ENCODE measurements at places on chromosomes 16 and 17. TPM values are rescaled to one million over a fixed set of nuclear protein-coding genes. Genes with fewer than 3 reads are reported as not detected.

CCL7 gene
- total RNA-seq: not detected

DNA sequence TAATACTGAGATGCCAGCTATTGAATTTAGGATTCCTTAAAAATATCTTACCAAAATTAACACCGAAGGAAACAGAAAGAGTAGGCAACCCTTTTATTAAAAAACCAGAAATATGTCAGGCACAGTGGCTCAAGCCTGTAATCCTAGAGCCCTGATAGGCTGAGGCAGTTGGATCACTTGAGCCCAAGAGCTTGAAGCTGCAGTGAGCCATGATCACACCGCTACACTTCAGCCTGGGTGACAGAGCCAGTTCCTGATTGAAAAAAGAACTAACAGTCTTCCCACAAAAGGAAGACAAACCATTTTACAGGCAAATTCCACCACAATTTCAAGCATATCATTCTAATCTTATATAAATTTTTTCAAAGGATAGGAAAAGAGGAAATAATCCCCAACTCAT, 15.6 kb downstream of the SLFN12 start:
- no peaks in the 10 kb centered on the region for H3K27me3 ChIP-seq
- H3K27ac ChIP-seq: no peak overlapping the region
- peaks cover 22% of the 10 kb centered on the region for H3K36me3 ChIP-seq
- peaks cover 2% of the 10 kb centered on the region for H3K4me1 ChIP-seq

- H3K4me1 ChIP-seq: peaks cover 22% of the 10 kb centered on the region
- H3K27me3 ChIP-seq: no peaks in the 10 kb centered on the region
- no peak overlapping the region for H3K4me3 ChIP-seq
- DNase-seq: no peak
- no peak overlapping the region for H3K27ac ChIP-seq
Measured at GRCh38 chr17:31294820-31295488, 2.1 kb downstream of the OMG start.

NPIPB6 gene
- total RNA-seq: 2.0 TPM

GRCh38 chr17:74873874-74874614, 1.2 kb upstream of the FDXR start:
- no peaks in the 10 kb centered on the region for H3K27me3 ChIP-seq
- peaks cover 12% of the 10 kb centered on the region for H3K36me3 ChIP-seq
- no peak for DNase-seq
- H3K27ac ChIP-seq: peak overlapping the region; percentile 91
- peaks cover 25% of the 10 kb centered on the region for H3K4me1 ChIP-seq

LYRM9 gene
- 5.3 TPM for total RNA-seq

GRCh38 chr16:87135246-87136030, 181.8 kb downstream of the C16orf95 start:
- H3K36me3 ChIP-seq: no peaks in the 10 kb centered on the region
- no peak for DNase-seq
- no peak overlapping the region for H3K27ac ChIP-seq
- no peak overlapping the region for H3K4me3 ChIP-seq

EIF3C gene
- total RNA-seq: 1,121 TPM

- no peak for DNase-seq
- peaks cover 11% of the 10 kb centered on the region for H3K27me3 ChIP-seq
- H3K4me3 ChIP-seq: no peak overlapping the region
- H3K27ac ChIP-seq: no peak overlapping the region
Measured at GRCh38 chr16:10037751-10038150, 144.5 kb downstream of the GRIN2A start.

DNA sequence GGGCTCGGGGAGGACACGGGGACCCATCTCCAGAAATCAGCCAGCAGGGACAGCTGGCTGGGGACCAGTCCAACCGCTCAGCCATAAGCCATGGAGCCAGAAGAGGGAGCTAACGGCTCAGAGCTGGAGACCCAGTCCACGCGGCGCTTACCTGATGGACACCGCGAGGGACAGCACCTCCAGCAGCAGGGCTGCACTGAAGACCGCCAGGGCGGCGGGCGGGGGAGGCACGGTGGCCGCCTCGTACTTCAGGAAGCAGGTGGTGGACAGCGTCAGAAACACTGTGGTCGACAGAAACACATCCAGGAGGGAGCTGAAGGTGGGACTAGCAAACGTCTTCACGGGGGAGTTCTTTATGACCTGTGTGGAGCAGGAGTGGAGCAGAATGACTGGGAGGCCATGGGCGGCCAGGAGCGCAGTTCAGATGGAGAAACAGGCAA, 102.6 kb upstream of the CREBBP start:
- H3K27ac ChIP-seq: no peak overlapping the region
- peak; percentile 73 for DNase-seq
- H3K36me3 ChIP-seq: peaks cover 2% of the 10 kb centered on the region
- H3K27me3 ChIP-seq: no peaks in the 10 kb centered on the region

GRCh38 chr17:40956401-40957254, 10.1 kb downstream of the KRT39 start:
- no peak overlapping the region for H3K27ac ChIP-seq
- no peaks in the 10 kb centered on the region for H3K4me1 ChIP-seq
- peaks cover 4% of the 10 kb centered on the region for H3K27me3 ChIP-seq

DNA sequence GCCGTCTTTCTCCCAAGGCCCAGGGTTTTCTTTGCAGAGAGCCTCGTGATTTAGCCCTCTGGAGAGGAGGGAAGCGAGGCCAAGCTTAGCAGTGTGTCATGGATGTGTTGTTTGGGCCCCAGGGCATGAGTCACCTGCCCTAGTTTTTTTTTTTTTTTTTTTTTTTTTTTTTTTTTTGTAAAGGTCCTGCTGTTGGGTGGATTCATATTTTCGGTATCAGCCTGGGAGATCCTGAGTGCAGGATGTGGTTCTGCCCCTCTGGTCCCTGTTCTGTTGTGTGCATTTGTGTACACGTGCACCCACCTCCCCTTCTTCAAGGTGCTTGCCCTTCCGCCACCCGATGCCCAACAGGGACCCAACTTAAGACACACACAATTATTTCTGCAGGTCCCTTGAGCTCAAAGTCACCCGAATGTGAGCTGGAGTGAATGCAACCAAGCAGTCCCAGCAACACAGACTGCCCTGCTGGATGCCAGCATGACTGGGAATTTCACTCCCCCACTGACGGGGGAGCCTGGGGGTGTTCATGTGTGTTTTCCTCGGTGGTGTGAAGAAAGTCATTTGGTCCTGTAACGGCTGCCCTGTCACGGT, 265.8 kb upstream of the TNRC6C start:
- DNase-seq: peak; percentile 47
- no peak overlapping the region for H3K27ac ChIP-seq
- peaks cover 32% of the 10 kb centered on the region for H3K4me1 ChIP-seq
- H3K36me3 ChIP-seq: no peaks in the 10 kb centered on the region
- no peaks in the 10 kb centered on the region for H3K27me3 ChIP-seq
